ENCODE measurements at places on chromosomes 2 and 18.

DNA sequence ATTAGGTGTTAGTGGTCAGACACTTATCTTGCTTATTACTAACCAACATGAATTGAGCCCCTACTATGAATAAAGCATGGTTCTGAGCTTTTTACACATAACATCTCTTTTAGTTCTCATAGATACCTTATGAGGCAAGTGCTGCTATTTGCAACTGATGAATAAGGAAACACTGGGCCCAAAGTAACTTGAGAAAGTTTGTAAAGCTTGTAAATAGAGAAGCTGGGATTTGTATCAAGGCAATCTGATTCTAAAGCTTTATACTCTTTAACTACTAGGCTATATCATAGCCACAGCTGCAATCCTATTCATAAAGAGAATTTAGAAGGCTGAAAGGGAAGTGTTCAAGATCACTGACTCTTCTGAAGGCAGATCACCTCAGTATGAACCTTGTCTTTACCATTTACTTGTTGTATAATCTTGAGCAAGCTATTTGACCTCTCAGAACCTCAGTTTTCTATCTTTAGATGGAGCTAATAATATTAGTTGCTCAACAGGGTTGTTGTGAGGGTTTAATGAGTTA lies 60.4 kb downstream of the ABCB11 start:
- DNase-seq: no peak

DNA sequence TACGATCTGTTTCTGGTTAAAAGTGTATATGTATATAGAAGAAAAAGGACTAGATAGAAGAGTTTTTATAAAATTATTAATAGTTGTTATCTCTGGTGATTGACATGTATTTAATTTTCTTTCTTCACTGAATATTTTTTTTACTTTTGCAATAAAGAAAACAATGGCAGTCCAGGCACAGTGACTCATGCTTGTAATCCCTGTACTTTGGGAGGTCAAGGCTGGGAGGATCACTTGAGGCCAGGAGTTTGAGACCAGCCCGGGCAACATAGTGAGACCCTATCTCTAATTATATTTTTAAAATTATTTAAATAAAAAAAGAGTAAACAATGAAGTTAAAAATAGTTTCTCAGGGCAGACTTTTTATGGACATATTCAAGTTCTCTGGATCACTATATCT lies 114.7 kb downstream of the FAM117B start:
- DNase-seq: no peak

DNA sequence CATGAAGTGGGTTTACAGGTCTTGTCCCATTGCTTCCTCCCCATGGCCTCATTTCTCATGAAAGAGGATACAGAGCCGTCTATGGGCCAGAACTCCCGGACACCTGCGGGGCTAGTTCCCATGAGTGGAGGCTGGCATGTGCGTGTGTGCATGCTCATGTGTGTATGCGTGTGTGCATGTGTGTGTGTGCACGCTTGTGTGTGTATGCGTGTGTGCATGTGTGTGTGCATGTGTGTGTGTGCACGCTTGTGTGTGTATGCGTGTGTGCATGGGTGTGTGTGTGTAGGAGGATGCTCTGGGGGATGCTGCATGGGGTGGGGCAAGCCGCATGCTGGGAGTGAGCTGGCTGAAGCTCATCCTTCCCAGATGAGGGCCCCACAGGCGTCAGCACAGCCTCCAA lies 20.8 kb downstream of the INHBB start:
- DNase-seq: no peak

- DNase-seq: no peak
Measured at GRCh38 chr18:6810191-6810590, 80.7 kb downstream of the ARHGAP28 start.

GRCh38 chr2:46331109-46331766 lies 34.0 kb downstream of the EPAS1 start:
- DNase-seq: no peak

GRCh38 chr2:60735496-60736250 lies 20.4 kb upstream of the PAPOLG start:
- no peak for DNase-seq

DNA sequence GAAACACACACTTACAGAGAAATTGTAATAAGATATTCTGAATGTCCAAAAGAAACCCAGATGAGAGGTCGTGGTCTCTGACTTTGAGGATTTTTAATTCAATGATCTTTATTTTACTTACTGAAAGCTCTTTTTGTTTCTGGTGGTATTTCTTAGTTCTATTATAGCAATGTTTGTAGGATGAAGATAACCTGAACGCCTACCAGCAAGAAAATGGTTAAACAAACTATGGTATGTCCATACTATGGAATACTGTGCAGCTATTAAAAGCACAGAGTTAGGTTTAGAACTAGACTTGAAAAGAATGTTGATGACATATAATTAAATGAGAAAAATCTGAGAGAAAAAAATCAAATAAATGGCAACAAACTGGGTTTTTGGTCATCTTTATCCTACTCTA lies 60.3 kb downstream of the LPIN2 start:
- no peak for DNase-seq

DNA sequence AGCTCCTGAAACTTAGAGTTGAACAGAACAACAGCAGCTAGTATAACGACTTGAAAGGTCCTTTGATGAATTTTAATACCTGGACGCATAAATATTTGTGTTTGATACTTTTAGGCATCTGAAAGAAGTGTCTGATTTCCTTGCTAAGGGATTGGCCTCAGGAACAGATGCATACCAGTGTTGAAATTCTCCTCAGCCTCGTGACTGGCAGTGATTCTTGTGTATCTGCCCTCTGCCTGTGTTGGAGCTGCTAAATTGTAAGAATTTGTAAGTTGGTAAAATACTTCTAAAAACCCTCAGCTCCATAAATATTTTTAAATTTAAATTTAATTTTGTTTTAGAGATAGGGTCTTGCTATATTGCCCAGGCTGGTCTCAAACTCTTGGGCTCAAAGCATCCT lies 22.4 kb upstream of the SCYGR1 start:
- DNase-seq: no peak

- no peak for DNase-seq
Measured at GRCh38 chr2:198273660-198274059, 469.3 kb downstream of the PLCL1 start.

GRCh38 chr2:191846515-191847476 lies at the start of gene CAVIN2:
CAVIN2 (minus strand) TSS chr2:191847088; CDS start chr2:191846925, 163 bp downstream.
- DNase-seq: peak; percentile 73

Measured in GM04503 (cell line).